Right ventricle myocardium superior (tissue), 1 donor: ENCODE measurements at places on chromosomes 1 and 21.

DNA sequence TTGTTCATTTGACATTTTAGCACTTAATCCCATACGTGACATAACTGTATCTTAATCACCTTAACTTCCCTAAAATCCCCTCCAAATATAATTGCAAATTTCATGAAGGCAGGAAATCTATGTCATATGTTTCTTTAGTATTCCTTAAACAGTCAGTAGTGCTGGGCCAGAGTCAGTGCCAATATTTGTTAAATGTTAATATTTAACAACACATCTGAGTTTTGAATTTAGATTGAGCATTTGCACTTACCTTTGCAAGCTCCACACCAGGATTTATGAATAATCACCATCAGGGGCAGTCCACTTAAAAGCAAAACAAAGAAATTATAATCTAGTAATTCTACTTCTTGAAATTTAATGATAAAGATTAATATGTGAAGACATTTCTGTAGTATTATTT lies 5.3 kb downstream of the KTI12 start:
- no peak for DNase-seq

GRCh38 chr1:119947468-119947867 lies 51.2 kb upstream of the ADAM30 start:
- DNase-seq: no peak

DNA sequence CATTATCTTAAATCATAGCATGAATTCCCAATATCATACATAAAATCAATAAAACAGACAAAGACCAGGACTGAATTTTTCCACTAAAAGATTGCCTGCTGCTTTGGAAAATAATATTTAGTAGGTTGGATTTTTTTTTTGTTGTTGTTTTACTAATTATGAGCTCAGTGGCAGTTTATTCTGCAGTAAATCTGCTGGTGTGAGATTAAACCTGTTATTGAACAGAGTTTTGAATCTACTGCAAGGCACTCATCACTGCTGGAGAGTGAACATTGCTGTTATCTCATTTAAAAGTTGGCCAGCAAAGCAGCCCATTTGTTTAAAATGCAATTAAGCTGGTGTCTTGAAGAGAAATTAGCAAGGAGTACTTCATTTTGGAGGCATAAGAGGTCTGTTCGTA lies 986.1 kb downstream of the ADGRL2 start:
- DNase-seq: no peak

DNA sequence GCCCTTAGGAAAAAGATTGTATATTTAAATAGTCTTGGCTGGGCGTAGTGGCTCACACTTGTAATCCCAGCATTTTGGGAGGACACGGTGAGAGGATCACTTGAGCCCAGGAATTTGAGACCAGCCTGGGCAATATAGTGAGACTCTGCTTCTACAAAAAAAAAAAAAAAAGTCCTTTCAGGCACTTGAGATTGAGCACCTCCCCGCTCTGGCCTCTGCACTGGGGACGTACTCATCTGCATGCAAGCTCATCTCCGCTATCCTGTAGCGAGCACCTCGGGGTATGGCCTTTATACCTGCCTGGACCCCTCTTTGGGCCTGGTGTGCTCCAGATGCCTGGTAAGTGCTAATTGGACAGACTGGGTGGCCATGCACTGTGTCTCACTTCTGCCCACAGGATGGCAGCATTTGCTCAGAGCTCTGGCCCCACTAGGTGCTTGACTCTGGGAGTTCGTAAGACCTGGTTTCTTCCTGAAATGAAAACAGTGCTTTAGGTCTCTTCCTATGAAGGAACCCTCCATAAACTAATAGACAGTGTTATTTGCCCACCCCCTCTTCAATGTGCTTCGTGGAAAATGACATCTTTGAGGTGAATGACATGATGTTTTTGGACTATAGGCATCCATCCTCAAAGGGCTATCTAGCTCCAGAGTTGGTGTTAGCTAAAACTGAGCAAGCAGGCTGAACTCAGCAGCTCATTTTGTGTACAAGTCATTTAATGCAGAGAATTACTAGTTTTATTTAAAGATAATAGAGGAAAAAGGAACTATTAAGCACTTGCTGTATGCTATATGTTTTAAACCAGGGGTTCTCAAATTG lies 61.7 kb upstream of the ADAR start:
- peak; percentile 80 for DNase-seq

DNA sequence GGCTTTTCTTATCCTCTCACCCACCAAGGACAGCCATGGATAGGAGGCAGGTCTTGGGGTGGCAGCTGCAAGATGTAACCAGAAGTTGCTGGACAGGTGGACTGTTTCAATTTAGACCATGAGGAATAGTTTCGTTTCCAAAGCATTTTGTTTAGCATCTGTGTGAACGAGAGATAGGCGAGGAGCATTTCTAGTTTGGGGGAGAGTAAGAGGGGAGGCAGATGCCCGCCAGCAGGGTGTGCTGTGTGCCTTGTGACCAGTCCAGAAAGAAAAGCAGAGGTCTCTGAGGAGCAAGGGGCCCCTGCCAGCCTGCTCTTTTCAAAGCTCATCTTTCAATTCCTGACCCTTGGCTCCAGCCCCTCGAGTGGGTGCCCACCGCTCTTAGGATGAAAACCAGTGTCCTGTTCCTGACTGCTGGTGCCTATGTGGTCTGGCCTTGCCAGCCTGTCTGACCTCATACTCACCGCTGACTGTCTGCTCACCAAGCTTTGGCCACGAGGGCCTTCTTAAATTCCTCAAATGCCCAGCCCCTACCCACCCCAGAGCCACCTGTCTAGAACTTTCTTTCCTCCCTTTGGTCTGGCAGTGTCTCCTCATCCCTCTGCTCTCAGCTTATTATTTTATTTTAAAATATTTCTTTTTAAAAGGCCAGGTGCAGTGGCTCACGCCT lies 8.5 kb downstream of the SERINC2 start:
- no peak for DNase-seq

- no peak for DNase-seq
Measured at GRCh38 chr21:38959692-38960061, 153.9 kb downstream of the ETS2 start.

- DNase-seq: no peak
Measured at GRCh38 chr1:164664127-164664526, 105.1 kb downstream of the PBX1 start.

DNA sequence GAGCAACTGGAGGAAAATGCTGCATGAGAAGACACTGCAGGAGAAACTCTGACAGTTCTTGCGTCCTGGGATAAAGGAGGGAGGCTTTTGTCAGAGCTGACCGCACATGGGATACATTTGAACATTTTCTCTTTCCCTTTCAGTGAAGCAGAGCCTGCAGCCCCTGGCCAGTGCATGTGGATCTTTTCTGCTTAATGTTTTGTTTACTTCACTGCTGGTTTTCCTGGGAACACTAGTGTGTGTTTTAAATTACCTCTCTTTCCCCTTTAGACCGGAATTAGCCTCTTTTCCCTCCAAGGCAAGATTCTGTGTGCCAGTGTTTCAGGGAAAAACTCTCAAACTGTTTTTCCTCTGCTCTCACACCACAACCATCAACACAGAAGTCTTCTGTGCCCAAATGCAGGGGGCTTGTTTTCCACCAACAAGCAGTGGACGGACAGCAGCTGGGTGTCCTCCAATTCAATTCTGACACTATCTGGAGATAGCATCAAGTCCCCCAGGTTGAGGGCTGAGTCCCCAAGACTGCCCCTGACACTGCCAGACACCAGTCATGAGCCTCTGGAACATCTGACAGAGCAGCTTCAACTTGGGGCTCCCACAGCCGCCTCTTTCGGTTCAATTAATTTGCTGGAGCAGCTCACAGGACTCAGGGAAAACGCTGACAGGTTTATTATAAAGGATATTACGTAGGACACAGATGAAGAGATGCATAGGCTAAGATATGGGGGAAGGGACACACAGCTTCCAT lies 136.2 kb downstream of the RHOU start:
- DNase-seq: no peak

GRCh38 chr1:209132736-209133467 lies 450.6 kb upstream of the CAMK1G start:
- DNase-seq: no peak

GRCh38 chr1:203121186-203122015 lies 6.1 kb upstream of the ADORA1 start:
- no peak for DNase-seq
